ENCODE measurements at places on chromosomes 5 and 9.
A peak's percentile ranks its signal among the peaks of the same experiment; 100 is the strongest.

- no peak for DNase-seq
Observed at GRCh38 chr5:147687118-147687517, 95.4 kb downstream of the JAKMIP2 start.

DNA sequence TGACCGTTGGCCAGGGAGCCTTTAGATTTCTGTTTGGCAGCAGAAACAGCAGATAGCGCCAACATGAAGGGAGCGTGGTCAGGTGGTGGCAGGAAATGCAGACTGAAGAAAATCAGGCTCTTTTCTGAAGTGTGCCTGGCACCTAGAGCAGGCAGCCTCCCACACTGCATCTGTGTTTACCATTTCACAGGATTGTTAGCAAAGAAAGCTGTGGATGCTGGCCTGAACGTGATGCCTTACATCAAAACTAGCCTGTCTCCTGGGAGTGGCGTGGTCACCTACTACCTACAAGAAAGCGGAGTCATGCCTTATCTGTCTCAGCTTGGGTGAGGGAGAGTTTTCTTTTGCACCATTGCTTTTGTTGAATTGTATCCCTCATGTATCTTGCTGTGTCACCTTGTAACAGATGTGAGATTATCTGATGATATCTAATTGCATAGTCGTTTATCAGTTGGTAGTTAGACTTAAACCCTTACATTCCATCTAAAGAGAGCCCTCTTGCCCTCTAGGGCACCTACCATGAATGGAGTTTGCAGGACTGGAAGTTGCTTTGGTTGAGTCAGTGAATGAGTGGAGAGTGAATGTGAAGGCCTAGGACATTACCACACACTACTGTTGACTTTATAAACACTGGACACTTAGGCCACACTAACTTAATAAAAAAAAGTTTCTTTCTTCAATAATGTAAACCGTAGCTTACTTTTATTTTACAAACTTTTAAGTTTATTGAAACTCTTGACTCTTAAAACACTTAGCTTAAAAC is 42.8 kb downstream of the ACO1 start:
- no peak for DNase-seq

- no peak for DNase-seq
Observed at GRCh38 chr5:10278658-10279279, 28.7 kb downstream of the CCT5 start.

DNA sequence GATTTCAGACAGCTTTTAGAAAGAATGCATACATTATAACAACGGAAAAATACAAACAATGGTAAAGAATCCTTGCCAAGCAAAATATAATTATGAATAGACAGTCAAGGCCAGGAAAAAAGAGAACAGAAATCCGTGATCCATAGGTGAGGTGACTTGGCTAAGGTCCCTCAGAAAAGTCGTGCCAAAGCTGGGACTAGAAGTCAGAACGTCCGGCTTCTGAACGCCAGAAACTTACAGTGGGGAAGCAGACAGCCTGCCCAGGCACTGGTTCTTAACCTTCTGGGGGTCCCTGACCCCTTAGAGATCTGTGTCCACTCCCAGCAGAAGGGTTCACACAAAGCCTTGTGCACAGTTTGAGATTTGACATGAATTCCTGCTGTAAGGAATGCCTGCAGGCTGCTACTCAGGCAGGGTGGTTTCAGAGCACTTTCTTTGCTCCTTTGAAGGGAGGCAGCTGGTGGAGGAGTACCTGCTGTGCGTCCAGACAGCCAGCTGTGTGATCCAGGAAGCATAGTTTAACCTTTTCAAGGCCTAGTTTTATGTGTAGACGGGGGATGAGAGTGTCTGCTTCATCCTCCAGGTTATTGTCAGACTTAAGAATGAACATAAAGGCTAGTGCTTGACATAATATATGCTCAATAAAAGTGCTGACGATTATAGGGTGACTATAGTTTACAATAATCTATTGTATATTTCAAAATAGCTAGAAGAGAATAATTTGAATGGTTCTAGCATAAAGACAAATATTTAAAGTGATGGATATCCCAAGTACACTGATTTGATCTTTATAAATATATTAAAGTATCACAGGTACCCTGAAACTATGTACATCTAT is 852 bp downstream of the ARHGEF37 start:
- DNase-seq: peak; percentile 38
